ENCODE measurements at places on chromosomes 7 and 10.

DNA sequence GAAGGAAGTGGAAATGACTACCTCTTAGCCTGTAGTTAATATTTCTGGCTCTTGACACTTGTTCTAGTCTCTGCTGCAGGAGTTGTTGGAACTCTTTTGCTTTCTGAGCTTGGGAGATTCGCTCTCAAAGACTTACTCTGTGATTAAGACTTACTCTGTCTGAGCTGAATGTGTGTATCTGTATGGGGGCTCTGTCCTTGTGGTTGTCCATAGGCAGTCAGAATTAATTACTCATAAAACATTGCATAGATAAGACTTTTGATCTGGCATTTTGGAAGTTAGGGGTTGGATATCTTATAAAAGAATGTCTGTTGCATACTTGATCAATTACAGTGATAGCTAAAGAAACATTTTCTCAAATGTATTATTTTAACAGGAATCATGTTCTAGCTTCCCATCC lies 199.2 kb upstream of the KIAA1217 start:
- no peak for DNase-seq

DNA sequence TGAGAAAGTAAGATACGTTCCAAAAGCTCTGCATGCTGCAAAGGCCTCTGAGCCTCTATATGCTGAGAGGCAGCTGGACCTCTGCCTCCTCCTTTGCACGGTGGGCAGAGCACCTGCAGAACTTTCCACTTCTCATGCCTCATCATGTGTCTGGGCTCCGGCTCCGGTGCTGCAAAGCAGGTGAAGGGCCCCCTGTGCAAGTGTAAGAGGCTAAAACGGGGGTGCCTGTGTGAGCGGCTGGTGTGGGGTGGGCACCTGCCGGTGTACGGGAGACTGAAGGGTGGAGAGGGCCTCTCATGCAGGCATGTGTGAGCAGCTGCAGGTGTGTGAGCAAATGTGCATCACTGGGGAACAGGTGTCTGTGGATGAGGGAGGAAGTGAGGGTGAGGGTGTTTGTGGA lies 121.0 kb downstream of the KCNMA1 start:
- DNase-seq, result no peak

DNA sequence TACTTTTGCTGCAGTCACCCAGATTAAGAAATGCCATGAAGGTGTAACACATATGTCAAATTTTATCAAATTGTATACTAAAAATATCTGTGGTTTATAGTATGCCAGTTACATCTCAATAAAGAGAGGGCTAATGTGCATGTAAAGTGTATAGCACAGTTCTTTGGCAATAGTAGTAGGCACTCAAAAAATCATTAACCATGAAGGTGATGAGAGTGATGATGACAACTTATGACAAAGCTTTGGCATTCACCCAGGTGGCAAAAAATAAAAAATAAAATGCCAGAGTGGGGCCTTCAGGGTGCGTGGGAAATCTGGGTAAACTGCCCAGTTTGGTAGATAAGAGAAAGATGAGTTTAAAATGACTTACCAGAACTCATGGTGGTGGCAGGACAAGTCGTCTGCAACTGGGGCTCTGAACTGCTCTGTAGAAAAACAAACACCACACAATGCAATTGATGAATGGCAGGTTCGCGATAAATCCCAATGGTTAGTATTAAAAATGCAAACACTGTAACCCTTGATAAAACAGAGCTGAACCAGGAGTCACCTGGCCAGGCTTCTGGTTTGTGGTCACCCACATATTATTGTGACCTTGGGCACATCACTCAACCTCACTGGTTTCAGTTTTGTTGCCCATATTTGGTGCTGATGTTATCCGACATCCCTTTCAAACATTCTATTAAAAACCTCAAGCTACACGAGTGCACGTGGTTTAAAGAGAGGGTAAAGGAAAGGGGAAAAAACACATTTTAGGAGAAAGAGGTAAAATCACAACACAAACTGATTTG lies 120.2 kb downstream of the SORBS1 start:
- DNase-seq, result no peak

DNA sequence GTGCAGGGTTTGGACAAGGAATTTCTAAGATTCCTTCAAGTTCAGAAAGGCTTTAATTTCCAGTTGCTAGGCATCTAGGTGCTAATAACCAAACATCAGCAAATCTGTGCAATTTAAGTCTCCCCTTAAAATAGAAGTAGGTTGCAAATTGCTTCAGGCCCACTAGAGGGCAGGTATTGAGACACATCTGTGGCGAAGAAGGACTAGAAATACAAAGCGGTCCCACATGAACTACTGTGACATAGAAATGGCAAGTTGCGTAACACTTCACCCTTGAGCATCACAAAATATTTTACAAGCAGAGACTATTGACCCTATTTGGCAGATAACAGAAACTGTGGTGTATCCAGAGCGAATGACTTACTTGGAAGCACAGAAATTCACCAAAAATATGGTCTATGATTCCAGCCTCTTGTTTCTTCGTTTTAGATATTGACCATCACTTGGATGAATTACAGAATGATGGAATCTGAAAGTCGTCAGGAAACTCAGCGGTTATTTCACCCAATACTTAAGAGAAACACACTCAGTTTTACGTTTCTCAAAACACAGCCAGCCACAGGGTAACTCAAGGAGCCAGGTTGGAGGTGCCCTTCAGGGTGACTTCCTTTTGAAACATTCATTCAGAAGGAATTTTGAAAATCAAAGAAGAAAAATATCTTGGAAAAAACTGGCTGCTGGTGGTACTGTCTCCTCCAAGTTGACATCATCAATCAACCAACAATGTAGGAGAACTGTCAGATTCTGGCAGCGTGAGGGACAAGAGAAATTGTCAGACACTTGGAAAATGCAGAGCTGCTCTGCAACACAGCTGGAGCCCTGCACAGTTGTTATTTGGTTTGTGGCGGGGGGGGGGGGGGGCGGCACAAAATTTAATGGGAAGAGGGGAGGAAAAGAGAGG lies 256.3 kb upstream of the MINDY3 start:
- DNase-seq, result no peak

GRCh38 chr10:87544721-87545120 lies 40.0 kb downstream of the MINPP1 start:
- DNase-seq, result no peak

DNA sequence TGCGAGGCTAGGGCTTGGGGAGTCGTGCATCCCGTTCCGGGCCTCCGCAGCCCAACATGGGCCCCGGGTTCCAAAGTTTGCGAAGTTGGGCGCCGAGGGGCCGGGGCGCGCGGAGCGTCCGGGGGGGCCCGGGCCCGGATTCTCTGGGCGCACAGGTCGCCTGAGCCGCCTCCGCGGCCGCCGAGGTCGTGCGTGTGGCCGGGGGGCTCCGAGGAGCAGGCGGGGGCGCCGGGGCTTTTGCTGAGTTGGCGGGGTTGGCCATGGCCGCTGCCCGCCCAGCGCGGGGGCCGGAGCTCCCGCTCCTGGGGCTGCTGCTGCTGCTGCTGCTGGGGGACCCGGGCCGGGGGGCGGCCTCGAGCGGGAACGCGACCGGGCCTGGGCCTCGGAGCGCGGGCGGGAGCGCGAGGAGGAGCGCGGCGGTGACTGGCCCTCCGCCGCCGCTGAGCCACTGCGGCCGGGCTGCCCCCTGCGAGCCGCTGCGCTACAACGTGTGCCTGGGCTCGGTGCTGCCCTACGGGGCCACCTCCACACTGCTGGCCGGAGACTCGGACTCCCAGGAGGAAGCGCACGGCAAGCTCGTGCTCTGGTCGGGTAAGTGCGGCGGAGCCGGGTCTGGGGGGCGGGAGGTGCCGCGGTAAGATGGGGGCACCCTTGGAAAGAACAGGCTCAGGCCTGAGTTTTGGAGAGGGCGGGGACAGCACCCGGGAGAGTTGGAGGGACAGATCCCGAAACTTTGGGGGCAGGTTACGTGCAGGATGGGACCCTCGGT lies 643 bp downstream of the SMO start:
- no peak for DNase-seq

DNA sequence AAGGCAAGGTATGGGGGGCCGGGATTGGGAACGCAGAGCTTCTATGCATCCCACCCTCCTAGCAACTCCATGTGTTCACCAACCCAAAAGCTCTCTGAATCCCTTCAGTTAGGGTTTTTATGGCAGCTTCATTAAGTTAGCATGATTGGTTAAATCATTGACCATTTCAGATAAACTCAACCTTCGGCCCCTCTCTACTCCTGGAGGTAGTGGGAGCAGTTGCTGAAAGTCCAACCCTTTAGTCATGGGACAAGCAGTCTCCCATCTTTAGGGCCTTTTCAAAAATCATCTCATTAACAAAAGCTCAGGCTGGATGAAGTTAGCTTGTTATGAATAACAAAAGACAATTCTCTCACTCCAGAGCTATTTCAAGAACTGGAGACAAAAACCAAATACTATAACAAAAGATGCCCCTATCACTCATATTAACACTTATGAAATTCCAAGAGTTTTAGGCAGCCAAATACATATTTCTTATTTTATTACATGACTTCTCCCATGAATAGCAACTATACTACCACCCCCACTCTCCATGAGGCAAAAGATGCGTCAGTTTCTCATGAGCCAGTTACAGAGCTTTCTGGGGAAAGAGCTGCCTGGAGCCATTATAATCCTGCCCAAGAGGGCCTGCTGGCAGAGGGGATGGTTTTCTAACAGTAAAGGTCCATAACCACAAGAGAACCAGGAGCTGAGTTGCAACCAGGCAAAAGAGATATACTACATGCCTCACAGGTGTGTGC lies 44.6 kb downstream of the SLC16A12 start:
- DNase-seq, result no peak

DNA sequence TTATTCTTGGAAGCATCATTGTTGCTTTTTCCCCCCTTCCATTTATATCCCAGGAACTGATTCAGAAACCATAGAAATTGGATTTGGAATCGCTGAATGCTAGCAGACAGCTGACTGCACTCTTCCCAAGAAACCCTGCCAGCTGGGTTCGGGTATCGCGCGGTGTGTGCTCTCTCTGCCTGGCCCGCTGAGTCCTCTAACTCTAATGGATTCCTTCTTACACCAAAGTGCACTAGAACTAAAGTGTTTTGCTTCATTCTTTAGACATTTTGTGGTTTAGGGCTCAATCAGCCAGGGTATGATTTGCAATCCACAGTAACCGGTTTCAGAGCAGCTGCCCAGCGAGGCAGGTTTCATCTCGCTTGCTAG lies 92.2 kb downstream of the EGFR start:
- DNase-seq, result no peak

DNA sequence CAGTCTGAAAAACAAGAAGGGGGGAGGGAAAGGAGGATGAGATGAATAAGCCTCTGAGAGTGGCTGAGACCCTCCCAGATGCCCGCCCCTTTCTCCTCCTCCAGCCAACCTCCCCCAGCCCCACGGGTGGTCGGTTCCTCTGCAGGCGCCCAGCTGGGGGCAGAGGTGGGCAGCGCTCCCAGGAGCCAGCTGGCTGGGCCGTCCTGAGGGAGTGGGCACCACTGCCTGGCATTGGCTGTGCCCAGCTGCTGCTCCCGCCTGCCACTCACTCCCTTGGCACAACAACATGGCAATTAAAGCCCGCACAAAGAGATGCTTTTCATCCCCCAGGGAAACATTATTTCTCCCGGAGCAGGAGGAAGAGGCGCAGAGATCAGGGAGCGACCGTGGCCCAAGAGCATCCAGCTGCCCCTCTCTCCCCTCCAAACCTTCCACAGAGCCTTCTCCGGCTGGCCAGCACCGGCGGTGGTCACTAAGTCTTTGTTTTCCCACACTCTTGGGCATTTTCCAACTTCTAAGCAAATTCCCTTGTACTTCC lies 107.2 kb downstream of the SPDYE5 start:
- no peak for DNase-seq

- no peak for DNase-seq
Observed at GRCh38 chr10:77027141-77027540, 610.5 kb downstream of the KCNMA1 start.

- DNase-seq, result no peak
Observed at GRCh38 chr10:99528494-99529441, 4.0 kb upstream of the NKX2-3 start.
